Activated T-helper 2 cell treated with anti-CD3 and anti-CD28 coated beads, Interferon-gamma antibody, Interleukin-2, Interleukin-4, amounts not matched to agents 10 μg/mL and 5 μg/mL and 100 μg/mL, durations not matched to agents 14 hours and 24 hours and 36 hours (primary cell): ENCODE measurements at places on chromosomes 2 and 18. TPM values are rescaled to one million over a fixed set of nuclear protein-coding genes. Genes with fewer than 3 reads are reported as not detected.

HSPD1 gene
- total RNA-seq, result 749 and 761 TPM in 2 replicates

DNA sequence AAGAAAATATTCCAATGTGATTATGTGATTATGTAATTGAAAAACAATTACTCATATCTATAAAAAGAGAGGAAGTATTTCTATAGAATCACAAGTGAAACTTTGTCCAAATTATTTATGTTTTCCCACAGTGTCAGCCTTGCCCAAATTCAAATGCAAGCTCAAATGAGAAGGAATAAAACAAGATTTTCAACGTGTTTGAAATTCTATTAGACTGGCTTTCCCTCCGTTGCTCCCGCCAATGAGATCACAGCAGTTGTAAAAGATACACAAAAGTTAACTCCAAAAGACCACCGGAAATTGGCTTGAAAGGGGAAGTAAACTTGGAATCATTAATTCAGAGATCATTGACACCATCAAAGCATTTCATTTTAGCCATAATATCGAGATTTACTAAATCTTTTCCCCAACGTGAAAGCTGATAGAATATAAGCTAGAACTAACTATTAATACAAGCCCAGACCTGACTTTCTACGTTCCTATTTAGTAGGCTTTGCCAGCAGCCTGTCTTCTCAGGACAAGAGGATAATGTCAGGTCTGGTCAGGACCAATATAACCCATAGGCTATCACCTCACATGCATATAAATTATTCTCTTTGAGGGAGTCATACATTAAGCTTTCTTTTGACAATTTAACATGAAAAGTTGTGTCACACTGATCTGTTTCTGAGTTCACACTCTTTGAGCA is 222.6 kb upstream of the CHAC2 start:
- H3K4me3 ChIP-seq, result no peak overlapping the region
- no peaks in the 10 kb centered on the region for H3K4me1 ChIP-seq
- no peak overlapping the region for H3K27ac ChIP-seq
- H3K36me3 ChIP-seq, result no peaks in the 10 kb centered on the region

GRCh38 chr2:154182008-154182407 is 310.3 kb downstream of the GALNT13 start:
- H3K36me3 ChIP-seq, result no peaks in the 10 kb centered on the region
- no peaks in the 10 kb centered on the region for H3K27me3 ChIP-seq
- no peak overlapping the region for H3K27ac ChIP-seq
- no peak overlapping the region for H3K4me3 ChIP-seq
- DNase-seq, result no peak

GRCh38 chr18:47709556-47709955 is 220.9 kb downstream of the SMAD2 start:
- no peak for DNase-seq
- H3K36me3 ChIP-seq, result no peaks in the 10 kb centered on the region
- no peaks in the 10 kb centered on the region for H3K4me1 ChIP-seq

DNA sequence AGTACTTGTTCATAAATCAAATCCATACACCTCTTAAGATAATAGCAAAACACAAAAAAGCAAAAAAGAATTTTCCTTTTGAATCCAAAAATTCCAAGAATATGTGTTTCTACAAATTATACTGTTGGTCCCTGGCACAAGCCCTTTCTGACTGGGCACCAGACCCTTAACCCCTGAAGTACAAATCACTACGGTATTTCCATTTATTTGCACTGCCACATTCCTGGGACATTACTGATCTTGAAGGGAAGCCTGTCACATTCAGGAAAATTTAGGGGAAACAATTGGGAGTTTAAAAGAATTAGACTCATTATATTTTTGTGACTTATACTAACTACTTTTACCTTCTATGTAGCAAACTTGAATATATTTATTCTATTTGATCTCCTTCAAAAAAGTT is 98.8 kb downstream of the ZNF521 start:
- H3K4me1 ChIP-seq, result no peaks in the 10 kb centered on the region
- H3K36me3 ChIP-seq, result no peaks in the 10 kb centered on the region
- H3K4me3 ChIP-seq, result no peak overlapping the region
- H3K27me3 ChIP-seq, result no peaks in the 10 kb centered on the region
